ENCODE measurements at places on chromosomes 12 and 14.

- DNase-seq, result no peak
Measured at GRCh38 chr12:52036587-52037171, 14.6 kb upstream of the NR4A1 start.

DNA sequence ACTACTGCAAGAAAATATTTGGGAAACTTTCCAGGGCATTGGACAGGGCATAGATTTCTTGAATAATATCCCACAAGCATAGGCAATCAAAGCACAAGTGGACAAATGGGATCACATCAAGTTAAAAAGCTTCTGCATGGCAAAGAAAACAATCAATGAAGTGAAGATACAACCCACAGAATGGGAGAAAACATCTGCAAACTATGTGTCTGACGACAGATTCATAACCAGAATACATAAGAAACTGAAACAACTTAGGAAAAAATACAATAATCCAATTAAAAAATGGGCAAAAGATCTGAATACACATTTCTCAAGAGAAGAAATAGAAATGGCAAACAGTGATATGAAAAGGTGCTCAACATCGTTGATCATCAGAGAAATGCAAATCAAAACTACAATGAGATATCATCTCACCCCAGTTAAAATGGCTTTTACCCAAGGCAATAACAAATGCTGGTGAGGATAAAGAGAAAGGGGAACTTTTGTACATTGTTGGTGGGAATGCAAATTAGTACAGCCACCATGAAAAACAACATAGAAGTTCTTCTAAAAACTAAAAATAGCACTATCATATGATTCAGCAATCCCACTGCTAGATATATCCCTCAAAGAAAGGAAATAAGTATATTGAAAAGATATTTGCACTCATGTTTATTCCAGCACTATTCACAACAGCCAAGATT is 33.8 kb upstream of the ATP2B1 start:
- DNase-seq, result no peak

DNA sequence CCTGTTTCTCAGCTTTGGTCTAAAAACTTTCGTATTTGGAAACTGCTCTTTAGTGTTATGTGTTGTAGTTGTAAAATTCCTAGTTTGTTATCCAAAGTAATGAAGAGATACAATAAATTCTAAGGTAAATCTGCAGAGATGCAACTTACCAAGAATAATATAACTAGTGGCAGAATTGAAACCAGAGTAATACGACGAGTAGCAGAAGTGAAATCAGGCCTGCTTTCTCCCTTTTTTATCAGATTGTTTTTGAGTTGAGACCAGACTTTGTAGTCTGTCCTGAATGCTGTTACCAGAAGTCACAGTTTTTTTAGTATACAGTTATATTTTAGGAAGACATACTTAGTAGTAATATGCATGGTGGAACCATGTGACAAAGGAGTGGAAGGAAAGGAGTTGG is 12.5 kb downstream of the PAPOLA start:
- no peak for DNase-seq

- DNase-seq, result no peak
Measured at GRCh38 chr12:115337693-115338543, 653.9 kb upstream of the TBX3 start.

DNA sequence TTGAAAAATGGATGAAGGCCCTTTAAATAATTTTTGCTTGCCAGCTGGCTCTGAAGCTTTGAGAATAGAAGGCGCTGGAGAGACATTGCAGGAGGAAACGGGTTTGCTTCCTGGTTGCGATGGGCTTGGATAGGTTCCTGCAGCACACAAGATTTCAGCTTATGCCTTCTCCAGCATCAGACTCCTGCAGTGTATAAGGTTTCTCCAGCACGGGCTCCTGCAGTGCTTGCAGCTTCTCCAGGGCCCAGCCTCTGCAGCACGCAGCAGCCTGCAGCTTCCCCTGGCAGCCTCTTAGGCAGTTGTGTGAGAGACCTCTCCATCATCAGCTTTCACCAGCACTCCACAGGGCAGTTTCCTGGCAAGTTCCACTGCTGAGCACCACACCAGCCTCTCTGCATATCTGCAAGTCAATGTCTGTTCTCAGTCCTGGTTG is 78.7 kb upstream of the ZDHHC17 start:
- no peak for DNase-seq

DNA sequence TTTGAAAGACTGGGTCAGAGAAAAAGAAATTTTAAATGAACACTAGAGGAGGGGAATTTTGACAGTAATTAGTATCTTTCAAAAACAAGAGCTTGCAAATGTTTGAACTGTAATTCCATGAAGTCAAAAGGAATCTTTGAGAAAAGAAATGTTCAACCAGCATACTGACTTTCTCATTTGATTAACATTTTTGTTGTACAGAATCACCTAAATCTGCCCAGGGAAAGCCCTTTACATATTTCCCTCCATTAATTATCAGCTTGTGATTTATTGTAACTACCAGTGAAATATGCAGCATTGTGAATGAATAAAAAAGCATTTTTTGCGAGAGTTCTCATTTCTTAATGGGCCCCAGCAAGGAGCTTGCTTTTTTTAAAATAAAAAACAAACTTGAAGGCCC is 61.2 kb upstream of the CCDC91 start:
- DNase-seq, result no peak

DNA sequence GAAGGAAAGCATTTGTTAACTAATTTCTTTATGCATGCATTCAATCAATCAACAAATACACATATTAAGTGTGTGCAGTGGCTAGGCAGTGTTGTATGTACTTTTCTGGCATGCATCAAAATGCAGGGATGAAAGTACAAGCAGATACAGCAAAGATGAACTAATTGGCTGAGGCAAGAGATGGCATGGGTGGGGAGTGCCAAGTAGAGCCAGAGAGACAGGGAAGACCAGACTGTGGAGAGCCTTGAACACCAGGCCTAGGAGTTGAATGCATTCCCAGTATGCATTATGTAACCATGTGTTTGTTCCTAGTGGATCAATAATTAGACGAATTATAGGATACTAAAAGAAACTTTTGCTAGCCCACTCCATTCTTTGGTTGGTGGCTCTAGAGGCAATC is 17.3 kb upstream of the LMNTD1 start:
- no peak for DNase-seq

GRCh38 chr12:96047229-96048211 is 12.1 kb upstream of the LTA4H start:
- peak; percentile 20 for DNase-seq

DNA sequence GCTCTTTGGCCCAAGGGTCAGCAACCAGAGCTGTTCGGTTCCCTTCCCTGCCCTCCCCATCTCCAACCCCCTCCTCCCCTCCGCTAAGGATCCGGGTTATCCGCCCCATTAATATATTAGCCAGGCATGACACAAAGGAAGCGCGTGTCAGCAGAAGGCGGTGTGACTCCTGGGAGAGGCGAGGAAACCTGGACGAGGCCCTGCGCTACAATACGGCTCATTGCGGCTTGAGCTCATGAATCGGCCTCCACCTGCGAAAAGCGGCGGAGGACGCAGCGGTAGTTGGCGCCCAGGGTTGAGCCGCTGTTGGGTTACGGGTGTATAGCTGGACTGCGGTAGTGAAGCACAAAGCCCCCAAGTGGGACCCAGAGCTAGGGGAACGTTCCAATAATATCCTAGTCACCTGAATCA is 9.9 kb downstream of the FOXA1 start:
- DNase-seq, result no peak

DNA sequence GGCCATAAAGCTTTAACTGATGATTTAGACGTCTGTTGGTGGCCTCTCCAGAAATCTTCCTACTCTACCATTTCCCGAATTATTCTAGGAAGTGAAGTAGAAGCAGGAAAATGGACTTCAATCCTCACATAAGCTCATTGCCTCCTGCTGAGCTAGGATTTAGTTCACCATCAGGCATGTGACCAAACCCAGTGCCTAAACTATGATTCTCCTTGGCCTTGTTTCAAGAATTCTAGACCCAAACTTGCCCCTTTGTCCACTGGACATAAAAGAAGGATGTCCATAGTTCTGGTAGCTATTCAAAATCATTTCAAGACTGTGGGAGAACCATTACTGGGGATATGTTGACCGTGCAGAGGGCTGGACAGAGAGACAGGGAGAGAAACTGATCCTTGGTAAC is 105.8 kb downstream of the C12orf50 start:
- DNase-seq, result no peak

DNA sequence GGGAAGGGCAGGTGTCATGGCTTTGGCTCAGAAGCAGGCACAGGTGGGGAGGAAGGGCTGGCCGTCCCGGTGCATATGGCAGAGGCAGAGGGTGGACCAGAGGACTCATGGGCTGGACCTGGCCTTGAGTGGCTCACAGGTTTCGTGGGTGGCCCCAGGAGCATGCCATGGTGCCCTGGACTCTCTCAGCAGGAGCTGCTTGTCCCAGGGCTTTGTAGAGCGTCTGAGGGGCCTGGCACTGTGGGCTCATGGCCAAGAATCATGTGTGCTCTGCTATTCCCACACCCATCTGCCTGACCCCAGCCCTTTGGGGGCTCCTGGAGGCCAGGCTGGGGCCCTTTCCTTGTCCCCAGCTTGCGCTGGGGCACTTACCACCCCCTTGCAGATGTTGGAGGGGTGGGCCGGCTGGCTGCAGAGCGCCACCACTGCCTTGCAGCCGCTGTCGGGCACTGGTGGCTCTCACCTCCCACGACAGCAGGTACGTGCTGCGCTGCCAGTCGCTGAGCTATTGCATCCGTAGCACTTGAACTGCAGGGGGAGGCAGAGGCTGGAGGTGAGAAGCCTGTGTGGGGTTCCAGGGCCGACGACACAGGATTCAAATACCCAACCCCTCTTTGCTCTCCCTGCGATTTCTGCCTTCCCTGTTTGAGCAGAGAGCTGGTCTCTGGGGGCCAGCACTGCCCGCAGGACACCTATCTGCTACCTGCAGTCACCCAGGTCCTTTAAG is 187.4 kb upstream of the PRMT8 start:
- no peak for DNase-seq

DNA sequence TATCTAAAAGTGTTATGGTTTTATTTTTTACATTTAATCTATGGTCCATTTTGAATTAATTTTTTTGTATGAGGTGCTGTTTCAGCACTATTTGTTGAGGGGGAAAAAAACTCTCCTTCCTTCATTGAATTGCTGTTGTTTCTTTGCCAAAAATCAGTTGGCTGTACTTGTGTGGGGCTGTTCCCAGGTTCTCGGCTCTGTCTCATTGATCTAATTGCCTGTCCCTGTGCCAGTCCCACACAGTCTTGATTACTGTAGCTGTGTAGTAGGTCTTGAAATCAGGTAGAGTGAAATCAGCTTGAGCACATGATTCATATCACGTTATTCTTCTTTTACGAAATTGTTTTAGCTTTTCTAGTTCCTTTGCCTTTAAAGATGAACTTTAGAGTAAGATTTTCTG is 109.7 kb downstream of the ADGRD1 start:
- DNase-seq, result no peak

- peak; percentile 48 for DNase-seq
Measured at GRCh38 chr14:59570122-59570521, 6.5 kb downstream of the CCDC175 start.

- DNase-seq, result no peak
Measured at GRCh38 chr12:57341275-57341990, 89.4 kb downstream of the R3HDM2 start.

DNA sequence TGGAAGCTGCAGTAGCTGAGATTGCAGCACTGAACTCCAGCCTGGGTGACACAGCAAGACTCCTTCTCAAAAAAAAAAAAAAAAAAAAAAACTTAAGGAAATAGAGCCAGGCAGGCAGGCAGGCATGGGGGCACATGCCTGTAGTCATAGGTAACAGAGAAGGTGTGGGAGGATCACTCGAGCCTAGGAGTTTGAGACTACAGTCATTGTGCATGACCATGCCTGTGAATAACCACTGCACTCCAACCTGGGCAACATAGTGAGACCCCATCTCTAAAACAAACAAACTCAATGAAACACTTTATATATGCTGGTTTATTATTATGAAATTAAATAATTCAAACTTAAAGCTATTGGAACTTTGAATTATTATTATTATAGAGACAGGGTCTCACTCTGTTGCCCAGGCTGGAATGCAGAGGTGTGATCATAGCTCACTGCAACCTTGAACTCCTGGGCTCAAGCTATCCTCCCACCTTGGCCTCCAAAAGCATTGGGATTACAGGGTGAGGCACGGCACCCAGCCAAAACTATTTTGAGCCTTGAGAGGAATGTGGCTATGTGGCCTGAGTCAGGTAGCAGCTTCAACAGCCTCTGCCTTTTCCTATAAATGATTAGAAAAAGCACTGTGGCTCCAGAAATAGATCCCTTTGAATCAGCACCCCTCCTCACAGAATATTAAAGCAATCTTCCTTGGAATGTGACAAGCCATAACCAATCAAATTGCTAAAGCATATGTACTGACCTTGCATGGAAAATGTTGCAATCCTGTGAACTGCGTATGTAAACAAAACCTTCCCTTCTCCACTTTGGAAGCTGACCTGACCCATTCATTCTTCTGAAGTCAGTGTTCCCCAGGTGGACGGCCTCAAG is 34.7 kb upstream of the YY1 start:
- DNase-seq, result no peak

- no peak for DNase-seq
Measured at GRCh38 chr12:93760275-93760875, 83.2 kb downstream of the CRADD start.

DNA sequence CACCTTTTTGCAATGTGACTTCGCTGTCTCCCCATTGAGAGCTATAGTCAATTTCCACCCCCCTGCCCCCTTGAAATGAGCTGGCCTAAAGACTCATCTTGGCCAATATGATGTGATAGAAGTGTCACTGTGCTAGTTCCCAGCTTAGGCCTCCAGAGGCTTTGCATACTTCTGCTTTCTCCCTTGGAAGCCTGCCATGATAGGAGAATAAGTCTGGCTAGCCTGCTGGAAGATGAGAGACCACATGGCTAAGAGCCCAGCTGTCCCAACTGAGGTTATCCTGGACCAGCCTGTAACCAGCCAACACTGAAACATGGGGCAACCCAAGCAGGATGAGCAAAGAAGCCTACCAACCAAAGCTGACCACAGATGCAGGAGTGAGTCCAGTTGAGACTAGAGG is 196.9 kb downstream of the GRIN2B start:
- no peak for DNase-seq

GRCh38 chr12:34600592-34601462 is 578.5 kb downstream of the ALG10 start:
- no peak for DNase-seq

DNA sequence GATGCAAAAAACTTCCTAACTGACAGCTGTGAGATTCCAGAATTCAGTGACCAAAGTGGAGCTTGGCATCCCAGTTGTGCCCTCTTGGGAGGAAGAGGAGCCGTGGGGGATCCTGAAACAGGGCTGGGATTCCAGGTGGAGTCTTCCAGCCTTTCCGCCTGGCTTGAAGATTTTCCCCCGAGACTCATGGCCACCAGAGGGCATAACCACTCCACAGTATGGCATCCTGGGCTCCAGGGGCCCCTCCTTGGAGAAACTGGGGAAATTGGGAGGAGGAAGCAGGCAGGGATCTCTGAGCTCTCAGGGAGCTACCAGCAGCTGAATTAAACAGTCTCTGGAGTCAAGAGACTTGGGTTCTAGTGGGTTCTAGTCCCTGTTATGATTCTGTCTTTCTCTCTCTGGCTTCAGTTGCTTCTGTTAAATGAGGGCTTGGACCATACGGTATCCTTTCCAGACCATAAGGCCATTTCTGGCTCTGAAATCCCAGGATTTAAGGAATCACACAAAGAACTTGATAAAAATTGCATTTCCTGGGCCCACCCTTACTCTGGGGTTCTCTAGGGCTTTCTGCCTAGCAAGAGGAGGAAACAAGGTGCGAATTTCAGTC is 2.6 kb upstream of the TAMALIN start:
- no peak for DNase-seq
